AG09319 (cell line): ENCODE measurements at places on chromosomes 4 and X.

GRCh38 chr4:139587446-139587845, 31.4 kb upstream of the SETD7 start:
- DNase-seq, result no peak

- DNase-seq, result no peak
These were observed 20.3 kb downstream of the BEX3 start for GRCh38 chrX:103396660-103397059.

DNA sequence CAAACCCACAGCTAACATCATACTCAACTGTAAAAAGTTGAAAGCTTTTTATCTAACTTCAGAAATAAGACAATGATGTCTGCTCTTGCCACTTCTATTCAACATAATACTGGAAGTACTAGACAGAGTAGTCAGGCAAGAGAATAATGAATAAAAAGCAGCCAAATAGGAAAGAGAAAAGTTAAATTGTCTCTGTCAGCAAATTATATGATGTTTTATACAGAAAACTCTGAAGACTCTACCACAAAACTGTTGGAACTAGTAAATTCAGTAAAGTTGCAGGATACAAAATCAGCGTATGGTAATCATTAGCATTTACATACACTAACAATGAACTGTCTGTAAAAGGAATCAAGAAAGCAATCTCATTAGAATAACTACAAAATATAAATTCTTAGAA, 752.9 kb upstream of the CT83 start:
- no peak for DNase-seq

DNA sequence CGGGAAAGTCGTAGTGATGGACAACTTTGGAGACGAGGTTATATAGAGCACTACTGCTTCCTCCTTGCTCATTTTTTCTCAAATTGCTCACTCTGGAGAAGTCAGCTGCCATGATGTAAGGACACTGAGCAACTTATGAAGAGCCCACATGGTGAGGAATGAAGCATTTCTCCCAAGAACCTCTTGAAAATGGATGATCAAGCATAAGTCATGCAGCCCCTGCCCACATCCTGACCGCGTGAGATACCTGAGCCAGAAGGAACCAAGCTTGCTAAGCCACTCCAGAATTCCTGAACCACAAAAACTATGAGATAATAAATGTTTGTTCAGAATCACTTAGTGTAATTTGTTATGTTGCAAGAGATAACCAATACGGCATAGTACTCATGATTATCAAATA, 42.8 kb downstream of the PDE5A start:
- no peak for DNase-seq

DNA sequence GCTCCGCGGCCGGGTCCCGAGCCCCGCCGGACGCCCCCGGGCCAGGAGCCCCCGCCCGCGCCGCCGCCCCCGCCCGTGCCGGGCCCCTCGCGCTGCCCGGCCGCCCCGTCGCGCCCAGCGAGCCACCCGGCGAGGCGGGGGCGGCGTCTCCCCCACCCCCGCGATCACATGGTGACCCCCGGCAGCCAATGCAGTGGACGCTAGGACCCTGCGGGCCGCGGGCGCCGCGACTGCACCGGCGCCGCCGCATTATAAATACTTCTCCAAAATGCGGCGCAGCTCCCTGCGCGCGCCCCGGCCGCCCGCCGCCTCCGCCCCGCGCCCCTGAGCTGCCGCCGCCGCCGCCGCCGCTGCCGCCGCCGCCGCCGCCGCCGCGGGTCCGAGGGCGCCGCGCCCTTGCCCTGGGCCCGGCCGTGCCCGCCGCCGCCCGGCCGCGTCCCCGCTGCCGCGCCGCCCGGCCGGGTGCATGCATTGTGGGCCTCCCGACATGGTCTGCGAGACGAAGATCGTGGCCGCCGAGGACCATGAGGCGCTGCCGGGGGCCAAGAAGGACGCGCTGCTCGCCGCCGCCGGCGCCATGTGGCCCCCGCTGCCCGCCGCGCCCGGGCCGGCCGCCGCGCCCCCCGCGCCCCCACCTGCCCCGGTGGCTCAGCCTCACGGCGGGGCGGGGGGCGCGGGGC, at the start of gene NAT8L:
Gene NAT8L (plus strand): TSS at position 282 of the 680 bp plus-strand sequence. CDS start 185 bp downstream, at position 467.
- no peak for DNase-seq

GRCh38 chr4:124135409-124135813, 577.1 kb downstream of the ANKRD50 start:
- DNase-seq, result peak; percentile 8

GRCh38 chr4:41485041-41485440, 52.9 kb upstream of the LIMCH1 start:
- no peak for DNase-seq

GRCh38 chrX:40855411-40855810, 120.1 kb upstream of the MED14 start:
- DNase-seq, result no peak

- no peak for DNase-seq
These were observed 114.1 kb downstream of the GLUD2 start for GRCh38 chrX:121161501-121161933.

DNA sequence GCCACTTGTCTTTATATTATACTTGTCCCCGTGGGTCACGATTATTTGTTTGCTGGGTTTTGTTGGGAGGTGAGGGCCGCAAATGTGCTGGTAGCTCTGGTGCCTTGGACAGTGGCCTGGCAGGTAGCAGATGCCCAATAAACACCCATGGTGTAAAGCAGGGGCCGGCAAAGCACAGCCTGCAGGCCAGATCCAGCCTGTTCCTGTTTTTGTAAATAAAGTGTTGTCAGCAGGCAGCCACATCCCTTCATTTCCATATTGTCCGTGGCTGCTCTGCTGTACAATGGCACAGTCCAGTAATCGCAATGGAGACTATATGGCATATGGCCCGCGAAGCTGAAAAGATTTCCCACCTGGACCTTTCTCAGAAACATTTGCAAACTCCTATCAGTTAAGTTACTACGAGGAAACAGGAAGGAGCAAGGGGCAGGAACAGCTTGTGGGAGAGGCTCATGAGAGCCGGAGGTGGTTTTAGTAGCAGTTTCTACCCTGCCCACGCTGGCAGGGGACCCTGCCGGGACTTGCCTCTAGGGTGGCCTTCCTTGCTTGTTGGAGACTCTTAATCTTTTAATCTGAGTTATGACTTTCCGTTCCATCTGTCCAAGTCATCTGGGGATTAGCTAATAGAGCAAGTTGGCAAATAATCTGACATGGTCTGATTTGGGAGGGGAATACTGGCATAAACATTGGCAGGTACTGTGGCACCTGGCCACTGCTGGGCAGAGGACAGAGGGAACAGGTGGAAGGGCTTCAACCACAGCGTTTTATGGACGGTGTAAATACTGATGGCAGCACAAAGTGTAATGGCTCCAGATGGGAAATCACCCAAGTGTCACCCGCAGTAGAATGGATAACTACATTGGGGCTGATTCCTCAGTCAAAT, 19.6 kb downstream of the CLCN4 start:
- DNase-seq, result no peak

GRCh38 chr4:37540486-37540885, 145.7 kb downstream of the RELL1 start:
- no peak for DNase-seq

DNA sequence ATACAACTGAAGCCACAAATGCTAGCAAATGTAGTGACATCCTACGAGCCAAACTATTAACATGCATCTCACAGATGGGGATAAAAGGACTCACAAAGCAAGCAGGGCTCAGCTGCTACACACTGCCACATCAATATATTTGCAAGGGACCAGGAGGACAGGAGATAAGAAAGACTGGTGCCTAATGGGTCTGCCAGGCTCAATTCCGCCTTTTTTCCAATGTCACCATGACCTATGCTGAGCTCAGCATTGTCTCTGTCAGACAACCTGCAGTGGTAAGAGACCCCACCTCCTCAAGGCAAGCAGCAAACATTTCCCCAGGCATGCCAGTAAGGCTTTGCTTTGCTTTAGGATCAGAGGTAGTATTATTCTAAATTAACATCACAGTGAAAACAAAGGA, 435 bp downstream of the DCX start:
- DNase-seq, result no peak

DNA sequence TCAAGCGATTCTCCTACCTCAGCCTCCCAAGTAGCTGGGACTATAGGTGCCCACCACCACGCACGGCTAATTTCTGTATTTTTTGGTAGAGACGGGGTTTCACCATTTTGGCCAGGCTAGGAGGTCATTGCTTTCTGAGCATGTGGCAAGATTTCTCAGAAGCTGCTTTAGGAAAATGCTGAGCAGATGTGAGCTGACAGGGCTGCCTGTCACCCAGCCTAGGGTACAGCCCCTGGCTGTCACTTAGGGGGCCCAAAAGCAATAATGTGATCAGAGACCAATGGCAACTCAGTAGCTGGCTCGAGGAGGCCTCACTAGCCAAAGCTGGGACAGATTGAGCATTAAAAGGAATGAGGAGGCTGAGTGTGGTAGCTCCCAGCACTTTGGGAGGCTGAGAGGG, 64.8 kb downstream of the TNIP2 start:
- DNase-seq, result no peak

GRCh38 chr4:6502147-6502546, 29.7 kb upstream of the PPP2R2C start:
- DNase-seq, result no peak

- DNase-seq, result peak; percentile 3
These were observed 53.1 kb downstream of the GSX2 start for GRCh38 chr4:54152846-54153600.

DNA sequence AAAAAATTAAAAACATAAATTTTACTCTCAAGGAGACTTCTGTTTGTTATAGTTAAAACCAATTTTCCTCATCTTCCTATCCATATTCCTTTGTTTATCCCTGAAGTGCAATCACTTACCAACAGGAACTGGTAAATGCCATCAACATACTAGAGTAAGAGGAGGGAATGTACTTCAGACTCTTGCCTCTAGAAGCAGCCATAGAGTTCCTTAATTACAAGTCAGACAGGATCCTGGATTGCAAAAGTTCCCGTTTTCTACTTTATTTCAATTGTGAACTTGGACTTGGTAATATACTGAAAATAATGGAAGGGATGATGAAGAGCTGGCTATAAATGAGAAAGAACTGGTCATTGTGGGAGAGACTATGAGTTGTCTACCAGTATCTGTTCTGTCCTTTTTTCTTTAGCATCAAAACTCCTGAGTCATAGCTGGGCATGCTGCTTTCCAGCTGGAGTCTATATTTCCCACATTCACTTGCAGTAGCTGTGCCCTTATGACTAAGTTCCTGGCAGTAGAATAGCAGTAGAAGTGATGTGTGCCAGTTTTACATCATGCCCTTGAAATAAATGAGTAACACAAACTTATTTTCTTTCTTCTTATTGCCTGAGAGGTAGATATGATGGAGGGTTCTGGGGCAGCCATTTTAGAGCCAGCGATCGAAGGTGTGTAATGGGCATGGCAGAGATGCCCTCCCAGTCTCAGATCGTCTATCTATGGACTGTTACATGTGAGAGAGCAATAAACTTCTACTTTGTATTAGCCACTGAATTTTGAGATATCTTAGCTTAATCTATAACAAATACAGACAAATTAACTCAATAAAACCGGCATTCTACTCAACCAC, 26.8 kb upstream of the SPARCL1 start:
- DNase-seq, result peak; percentile 16

GRCh38 chr4:186757696-186758355, 34.2 kb upstream of the FAT1 start:
- no peak for DNase-seq

GRCh38 chr4:147118528-147118927, 172.9 kb upstream of the TTC29 start:
- DNase-seq, result peak; percentile 57

DNA sequence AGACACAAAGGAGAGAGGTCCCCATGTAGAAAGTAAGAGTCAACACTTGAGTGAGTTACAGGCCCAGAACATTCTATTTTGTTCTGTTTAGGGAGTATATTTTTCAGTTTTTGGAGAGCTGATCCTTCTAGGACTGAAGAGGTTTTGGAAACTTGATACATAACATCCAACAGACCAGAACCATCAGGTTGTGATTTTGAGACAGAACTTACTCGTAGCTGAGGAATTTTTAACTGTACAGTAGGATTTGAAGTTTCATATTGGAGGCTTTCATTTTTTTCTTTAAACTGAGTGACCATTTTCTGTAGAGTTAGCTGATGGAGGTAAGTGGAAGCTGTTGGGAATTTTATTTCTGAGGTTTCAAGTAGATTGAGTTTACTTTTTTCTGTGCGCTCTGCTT, 73.3 kb downstream of the NCAPG start:
- no peak for DNase-seq

GRCh38 chr4:16386711-16387320, 160.5 kb upstream of the TAPT1 start:
- no peak for DNase-seq

GRCh38 chrX:132412208-132412607, 76.6 kb downstream of the MBNL3 start:
- DNase-seq, result no peak

GRCh38 chr4:85452058-85452731, 22.8 kb upstream of the ARHGAP24 start:
- no peak for DNase-seq

- DNase-seq, result no peak
These were observed 43.3 kb upstream of the MAGEA8 start for GRCh38 chrX:149837639-149838038.

GRCh38 chrX:11426712-11427452, 133.7 kb downstream of the AMELX start:
- no peak for DNase-seq

DNA sequence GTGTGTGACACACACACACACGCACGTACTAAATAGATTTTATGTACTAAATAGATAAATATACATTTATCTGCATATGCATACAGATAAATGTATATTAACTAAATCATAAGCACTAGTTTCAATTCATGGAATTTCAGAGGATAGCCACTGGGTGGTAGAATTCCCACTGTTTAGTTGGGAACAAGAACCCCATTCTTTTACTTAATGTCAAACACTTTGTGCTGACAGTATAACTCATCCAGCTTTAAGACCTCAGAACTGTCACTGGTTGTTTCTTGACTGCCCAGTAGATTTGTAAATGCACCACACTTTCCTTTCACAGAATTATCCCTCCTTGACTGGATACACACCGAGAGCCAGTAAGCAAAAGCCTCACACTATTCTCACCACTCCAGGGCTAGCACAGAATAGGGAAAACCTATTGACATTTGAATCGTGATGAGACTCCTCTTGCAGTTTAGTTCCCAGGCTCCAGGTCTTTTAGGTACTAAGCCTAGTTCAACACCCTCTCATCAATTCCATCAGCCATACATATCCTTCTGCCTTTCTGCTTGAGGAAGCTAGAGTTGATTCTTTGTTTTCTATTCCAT, 32.4 kb downstream of the PPARGC1A start:
- DNase-seq, result no peak
